IPS DF 19.7 (cell line): ENCODE measurements at places on chromosomes 2 and 18.

DNA sequence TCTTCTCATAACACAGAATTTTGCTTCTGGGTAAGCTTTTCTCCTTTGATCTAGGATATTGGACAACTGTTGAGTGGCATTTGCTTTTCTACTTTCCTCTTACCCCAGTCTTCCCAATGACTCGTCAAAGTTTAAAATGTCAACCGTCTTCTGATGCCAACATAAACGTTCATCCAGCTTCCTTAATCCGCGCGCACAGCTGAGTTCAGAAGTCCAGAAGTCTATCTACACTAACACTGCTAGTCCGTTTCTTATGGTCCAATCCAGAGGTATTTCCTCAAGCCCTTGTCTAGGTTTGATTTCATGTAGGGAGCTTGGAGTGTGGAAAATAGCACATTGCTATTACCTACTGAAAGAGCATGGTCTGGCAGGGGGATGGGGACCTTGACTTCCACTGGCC lies 48.7 kb downstream of the MFSD6 start:
- DNase-seq = no peak

- no peak for DNase-seq
Observed at GRCh38 chr18:51164342-51164741, 33.1 kb downstream of the MEX3C start.

DNA sequence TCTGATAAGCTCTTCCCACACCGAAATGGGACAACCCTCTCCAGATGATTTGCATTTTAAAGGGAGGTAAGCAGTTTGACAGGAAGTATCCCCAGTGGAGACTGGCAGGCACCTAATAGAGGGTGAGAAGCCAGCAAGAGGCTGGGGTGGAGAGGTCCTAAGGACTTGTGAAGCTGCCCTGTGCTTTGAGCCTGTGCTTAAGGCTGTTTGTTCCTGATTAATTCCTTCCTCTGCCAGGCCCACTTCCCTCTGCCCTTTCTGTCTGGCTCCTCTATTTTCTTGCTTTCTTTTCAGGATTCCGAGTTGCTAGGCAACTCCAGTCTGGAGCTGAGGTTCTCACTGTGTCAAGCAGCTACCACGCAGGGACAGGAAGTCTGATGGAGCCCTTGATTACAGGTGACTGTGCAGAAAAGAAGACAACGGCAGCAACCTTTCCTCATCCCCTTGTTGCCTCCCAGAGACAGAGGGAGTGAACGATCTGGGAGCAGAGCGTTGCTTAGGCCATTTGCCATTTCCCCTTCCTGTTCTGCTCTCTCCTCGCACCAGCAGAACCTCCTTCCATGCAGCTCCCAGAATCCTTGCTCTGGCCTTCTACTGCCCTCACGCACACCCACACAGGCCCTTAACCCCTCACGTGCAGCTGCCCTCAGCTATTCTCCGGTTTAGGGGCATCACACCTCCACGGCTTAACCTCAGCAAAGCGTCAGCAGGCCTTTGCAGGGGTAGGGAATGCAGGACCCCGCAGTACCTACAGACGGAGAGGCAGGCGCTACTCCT lies 103.6 kb upstream of the CELF4 start:
- no peak for DNase-seq

DNA sequence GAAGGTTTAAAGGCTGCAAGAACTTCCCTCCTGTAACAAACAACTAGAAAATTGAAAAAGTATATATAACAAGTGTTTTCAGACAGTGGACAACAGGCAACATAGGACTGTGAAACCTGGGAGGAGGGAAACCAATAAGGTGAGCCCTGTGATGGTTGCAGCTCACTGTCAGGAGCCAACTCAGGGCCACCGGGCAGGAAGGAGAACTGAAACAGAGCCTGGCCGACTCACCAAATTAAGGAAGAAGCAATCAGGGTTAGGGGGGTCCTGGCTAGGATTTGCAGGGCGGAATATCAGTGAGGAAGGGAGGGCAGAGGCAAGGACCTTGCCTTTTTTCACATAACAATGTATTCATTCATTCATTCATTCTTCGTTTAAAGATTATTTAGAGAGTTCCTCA lies 21.8 kb upstream of the CNRIP1 start:
- DNase-seq = no peak

GRCh38 chr2:236576953-236577352 lies 7.3 kb downstream of the ACKR3 start:
- no peak for DNase-seq

- no peak for DNase-seq
Observed at GRCh38 chr2:37883518-37883917, 41.6 kb upstream of the RMDN2 start.

DNA sequence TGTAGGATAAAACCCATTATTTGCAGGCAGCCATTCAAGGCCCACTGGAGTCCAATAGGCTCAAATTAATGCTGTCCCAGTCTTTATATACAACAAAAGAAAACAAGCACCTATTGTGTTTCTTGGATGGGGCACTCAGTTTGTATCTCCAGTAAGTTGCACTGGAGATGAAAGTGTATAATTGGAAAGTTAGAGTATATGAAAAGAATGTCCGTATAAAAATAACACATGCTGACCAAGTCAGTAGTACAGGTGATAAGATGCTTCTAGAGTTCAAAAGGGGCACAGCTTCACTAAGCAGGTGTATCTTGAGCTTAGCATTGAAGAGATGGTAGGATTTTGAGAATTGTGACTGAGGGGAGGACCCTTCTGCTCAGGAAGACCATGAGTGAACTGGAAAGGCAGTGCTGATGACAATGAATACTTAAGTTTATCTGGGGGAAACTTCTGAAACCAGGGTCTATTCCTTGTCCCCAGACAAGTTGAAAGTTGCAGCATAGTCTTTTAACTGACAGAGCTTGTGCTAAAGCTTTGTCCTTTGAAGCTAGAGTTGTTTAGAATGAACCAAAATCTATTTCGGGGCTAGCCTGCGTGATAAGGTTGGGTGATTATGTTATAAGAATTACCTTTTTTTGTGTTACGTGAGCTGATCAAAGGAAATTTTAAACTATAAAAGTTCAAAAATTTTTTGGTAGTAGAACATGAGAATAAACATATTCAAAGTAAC lies 15.2 kb downstream of the LCLAT1 start:
- no peak for DNase-seq

GRCh38 chr18:77178559-77178958 lies 46.0 kb upstream of the MBP start:
- DNase-seq = no peak

DNA sequence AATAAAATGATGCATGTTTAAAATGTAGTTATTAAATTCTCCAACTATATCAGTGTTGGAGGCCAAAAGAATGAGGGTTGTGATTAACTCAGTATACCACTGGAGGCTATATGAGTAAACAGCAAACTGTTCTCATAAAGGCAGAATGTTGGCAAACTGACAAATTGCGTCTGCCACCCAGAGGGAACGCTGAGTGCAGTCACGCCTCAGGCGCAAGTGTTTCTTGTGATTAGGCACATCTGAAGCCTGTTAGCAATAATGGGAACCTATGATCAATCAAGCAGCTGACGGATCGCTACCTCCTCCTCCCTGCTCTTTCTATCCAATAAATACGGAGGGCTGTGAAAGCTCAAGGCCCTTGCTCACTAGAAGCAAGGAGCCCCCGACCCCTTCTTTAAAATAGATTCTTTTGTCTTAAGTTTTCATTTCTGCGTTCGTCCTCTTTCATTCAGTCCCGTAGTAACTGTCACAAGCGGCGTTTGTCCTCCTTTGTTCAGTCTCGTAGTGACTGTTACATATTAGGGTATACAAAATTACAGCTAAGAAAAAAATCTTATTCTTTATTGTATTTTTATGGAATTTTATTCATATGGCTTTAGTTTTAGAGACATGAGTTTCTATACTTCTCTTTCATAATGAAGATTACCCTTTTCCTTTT lies 16.3 kb upstream of the RMND5A start:
- DNase-seq = no peak

GRCh38 chr2:84959095-84959565 lies 11.8 kb upstream of the KCMF1 start:
- no peak for DNase-seq

DNA sequence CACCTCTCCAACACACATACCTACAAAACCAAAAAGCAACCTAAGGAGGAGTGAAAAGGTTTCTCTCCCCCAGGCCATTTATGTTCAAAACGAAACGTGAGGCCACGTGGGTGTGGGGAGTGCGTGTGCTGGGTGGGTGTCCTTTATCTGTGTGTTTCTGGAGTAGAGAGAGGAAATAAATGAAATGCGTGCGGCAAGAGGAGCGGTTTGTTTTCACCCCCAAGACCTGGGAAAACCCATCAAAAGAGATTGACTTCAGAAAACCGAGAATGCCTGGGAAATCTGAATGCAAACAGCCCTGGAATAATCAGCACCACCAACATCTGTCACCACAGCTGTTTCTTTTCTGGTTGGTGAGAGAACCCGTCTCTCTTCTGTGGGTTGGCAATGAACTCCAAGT lies 137.4 kb downstream of the INSIG2 start:
- DNase-seq = no peak

GRCh38 chr2:207662203-207662602 lies 37.0 kb upstream of the METTL21A start:
- DNase-seq = no peak

- DNase-seq = no peak
Observed at GRCh38 chr2:191299866-191300265, 54.7 kb downstream of the MYO1B start.

- DNase-seq = no peak
Observed at GRCh38 chr2:20990442-20991430, 53.1 kb downstream of the APOB start.

DNA sequence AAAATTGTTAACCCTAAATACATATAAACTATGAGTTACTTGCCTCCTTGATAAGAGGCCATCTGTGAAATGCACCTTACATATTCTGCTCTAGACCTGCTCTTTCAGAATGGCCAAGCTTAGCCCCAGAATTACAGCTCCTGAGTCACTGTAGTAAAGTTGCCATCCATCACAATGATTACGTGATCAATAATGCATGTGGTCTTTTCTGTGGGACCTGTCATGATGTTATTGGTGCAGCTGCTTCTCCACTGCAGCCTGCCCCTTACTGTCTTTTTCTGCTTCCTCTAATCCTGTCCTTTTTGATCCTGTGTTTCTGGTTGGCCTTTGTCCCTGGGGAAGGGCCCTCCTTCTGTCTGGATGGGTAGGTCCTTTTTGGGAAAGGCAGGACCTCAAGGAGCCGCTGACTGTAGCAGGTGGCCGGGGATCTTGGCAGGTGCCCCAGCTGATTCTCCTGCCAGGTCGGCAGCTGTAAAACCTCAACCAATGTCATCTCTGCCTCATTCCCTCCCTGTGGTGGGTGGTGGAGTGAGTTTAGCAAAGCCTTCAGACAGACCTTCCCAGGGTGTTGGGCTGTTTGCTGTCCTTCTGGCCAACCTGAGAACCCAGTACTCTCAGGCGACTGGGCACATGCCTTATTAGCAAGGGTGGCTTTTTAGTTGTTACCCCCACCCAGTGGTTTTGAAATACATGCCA lies 126.2 kb upstream of the EML6 start:
- DNase-seq = no peak

- no peak for DNase-seq
Observed at GRCh38 chr18:61554117-61554776, 221.0 kb downstream of the CDH20 start.

DNA sequence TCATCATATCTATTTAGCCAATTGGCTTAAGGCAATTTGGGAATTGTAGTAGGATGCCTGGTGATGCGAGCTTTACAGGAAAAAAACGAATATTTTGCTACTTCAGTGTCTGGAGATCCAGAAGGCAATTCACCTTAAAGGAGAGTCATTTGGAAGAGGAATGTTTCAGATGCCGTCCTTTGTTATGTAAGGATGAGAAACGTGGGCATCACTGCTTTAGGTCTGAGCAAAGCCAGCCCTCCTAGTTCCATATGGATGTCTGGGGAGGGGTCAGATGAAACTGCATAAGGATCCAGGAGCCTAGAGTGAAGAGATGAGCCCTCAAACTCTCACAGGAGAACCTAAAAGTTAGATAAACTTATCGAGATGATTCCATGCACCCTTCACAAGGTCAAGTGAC lies 30.9 kb upstream of the DOCK10 start:
- peak; percentile 69 for DNase-seq

- DNase-seq = no peak
Observed at GRCh38 chr2:219453671-219454590, 19.3 kb downstream of the SPEG start.

DNA sequence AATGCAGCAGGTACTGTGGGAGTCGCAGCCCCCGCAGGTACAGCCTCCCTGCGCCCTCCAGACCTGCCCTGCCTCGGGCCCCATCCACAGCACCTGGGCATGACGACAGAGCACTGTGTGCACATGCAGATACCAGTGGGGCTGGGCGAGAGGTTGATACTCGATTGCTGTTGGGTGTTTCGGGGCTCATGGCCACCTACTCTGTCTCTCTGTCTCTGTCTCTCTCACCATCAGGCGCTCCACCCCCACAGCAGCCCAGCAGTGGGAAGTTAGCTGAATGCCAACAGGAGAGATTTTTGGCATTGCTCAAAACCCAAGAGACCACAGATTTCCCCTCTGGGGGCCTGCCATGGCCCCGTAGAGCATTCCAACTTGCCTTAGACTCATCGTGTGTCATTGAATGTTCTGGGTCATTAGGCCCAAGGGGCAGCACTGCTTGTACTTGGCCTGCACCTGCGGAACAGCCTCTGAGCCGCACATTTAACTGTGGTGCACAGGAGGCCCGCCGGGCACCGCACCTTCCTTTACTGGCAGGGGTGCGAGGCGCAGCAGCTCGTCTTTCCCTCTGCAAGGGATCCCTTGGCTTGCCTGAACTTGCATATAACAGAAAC lies 18.8 kb downstream of the KCNIP3 start:
- DNase-seq = no peak

- DNase-seq = no peak
Observed at GRCh38 chr18:25814841-25815458, 275.5 kb downstream of the SS18 start.

DNA sequence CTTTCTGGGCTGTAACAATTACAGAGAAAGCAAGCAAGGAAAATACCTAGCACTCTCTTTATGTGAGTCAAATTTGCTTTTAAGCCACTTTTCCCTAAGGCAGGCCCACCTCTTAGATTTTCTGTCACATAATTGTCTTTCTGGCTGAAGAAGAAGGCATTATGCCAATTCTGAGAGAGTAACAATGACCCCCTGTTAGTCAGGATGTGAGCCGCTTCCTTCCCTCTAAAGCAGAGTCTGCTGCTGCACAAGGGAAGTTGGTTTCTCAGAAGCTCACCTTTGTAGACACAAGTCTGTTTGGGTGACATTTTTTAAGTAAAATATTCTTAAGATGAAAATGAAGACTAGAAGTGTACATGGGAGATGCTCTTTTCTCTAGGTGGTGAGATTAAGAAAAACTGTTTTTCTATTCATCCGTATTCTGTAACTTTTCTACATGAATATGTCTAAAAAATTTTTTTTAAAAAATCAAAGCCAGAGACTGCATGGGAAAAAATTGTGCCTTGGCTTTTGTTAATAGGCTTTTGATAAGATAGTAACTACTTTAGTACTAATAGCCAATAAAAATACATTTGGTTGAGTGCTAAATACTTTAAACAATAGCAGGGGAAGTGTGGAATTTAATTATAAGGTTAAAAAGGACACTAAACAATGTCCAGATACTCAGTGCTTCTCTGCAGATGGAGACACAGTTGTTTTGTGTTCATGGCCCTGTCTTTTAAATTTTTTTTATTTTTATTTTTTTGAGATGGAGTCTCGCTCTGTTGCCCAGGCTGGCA lies 33.4 kb upstream of the VPS54 start:
- DNase-seq = no peak

- no peak for DNase-seq
Observed at GRCh38 chr2:207318181-207318628, 152.5 kb upstream of the KLF7 start.

GRCh38 chr2:215299337-215299859 lies 12.5 kb upstream of the ATIC start:
- DNase-seq = no peak
